ENCODE measurements at places on chromosomes 5 and 9.
A peak's percentile ranks its signal among the peaks of the same experiment; 100 is the strongest.

DNA sequence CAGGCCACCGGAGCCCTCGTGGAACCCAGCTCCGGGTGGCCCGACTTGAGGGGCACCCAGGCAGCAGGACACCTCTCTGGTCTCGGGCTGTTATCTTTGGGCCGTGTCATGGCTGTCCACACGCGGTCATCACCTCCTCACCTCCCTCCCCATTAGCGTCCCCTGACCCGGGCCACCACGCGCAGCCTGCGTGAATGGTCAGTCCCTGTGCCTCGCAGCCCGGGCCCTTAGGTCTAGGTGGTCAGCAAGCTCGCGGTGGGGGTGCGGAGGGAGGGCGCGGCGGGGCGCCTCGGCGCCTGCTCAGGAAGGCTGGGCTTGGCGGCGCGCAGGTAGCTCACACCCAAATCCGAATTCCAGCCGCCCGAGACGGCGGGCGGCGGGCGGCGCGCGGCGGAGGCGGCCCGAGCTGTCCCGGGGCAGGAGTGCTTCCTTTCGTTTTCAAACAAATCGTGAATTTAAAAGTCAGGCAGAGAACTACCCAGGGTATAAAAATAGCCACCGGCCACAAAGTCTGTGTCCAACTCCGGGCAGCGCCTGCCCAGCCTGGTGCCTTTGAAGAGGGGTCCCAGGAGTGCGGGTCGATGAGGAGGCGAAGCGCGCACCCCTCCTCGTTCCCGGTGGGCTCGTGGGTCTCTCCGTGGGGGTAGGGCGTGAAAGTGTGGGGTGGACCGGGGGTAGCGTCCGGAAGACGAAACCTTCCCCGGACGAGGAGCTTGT lies 1.0 kb upstream of the RXRA start:
- DNase-seq = peak; percentile 56

DNA sequence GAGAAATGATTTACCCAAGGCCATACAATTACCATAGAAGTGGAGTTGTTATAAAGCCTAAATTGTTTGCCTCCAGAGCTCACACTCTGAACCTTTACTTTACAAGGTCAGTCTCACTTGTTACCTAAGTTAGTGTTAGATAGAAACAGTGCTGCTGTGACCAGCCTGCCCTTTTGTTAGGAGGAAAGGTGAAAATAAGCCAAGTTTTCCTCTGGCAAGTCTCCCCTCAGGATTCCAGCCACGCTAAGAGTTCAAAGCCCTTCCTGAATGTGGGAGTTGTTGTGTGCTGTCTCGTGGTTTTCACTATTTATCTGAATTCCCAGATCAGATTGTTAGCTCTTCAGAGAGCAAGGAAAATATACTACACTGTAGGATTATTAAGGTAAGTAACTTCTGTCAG lies 260.0 kb downstream of the SGCD start:
- no peak for DNase-seq

GRCh38 chr9:70079417-70080037 lies 35.9 kb downstream of the MAMDC2 start:
- no peak for DNase-seq

DNA sequence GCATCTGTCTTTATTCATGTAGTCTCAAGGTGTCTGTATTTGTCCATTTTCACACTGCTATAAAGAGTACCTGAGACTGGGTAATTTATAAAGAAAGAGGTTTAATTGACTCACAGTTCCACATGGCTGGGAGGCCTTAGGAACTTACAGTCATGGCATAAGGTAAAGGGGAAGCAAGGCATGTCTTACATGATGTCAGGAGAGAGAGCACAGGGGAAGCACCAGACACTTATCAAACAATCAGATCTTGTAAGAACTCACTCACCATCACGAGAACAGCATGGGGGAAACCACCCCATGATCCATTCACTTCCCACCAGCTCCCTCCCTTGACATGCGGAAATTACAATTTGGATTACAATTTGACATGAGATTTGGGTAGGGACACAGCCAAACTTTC lies 44.2 kb downstream of the NLN start:
- DNase-seq = no peak

DNA sequence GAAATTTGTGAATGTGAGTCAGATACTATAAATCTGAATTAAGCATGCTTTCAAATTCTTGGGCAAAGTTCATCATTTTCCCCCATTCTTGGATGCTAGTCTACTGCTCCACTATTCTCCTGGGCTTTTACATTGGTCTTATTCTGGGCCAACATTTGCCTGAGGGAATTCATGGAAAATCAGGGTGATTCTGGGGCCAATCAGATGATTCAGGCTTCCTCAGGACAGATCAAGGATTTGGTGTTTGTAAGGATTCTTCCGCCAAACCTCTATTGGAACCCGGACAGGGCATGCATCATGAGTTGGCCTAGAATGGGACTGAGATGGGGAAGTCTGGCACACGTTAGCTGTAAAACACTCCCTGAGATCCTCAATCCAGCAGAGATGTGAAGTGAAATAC lies 113.8 kb downstream of the MEF2C start:
- no peak for DNase-seq

- peak; percentile 66 for DNase-seq
These were observed 62.0 kb downstream of the ANKH start for GRCh38 chr5:14809369-14810155.
